ENCODE measurements at places on chromosomes 2 and 18.

- DNase-seq = no peak
Measured at GRCh38 chr18:33838054-33838453, 260.0 kb downstream of the ASXL3 start.

DNA sequence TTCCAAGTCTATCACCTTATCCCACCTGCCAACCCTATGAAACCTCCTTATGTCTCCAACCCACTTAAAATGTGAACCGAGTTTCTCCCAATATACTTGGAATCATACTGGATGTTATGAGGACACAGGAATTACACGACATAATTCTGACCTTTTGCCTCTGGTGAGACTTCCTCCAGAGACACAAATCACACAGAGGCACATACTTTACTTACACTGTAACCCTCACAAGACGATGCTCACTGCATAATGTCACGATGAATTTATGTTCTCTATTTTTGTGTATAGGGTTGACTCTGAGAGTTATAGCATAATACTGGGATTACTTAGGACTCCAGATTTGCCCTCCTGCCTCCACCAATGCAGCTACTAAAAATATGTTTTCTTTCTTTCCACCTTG is 28.0 kb upstream of the SETBP1 start:
- DNase-seq = no peak

DNA sequence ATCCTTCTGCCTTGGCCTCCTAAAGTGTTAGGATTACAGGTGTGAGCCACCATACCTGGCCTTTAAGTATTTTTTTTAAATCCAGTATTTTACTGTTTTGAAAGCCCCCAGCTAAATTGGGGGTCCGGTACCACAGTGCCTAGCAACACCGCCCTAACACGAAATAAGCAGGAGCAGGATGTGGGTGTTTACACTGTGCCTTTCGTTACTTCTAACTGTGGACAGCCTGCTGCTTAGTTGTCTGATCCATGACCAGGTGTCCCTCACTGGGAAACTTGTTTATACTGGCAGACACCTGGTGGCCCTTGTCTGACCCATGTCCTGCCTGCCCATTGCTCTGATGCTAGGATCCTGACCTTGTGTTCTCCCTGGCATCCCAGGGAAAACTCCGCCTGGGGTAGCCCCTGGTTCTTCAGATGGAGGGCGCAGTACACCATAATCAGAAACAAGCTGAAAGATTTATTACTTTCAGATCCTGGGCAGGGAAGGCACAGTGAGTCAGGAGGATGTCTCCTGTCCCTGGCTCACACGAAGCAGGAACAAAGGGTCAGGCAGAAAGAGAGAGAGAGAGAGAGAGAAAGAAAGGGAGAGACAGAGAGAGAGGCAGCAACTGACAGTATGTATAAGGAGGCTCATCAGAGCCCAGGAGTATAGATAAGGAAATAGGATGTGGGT is 55.7 kb downstream of the NCAPH start:
- DNase-seq = no peak

- no peak for DNase-seq
Measured at GRCh38 chr2:165079432-165079831, 124.1 kb upstream of the SLC38A11 start.

- DNase-seq = no peak
Measured at GRCh38 chr18:55857409-55857808, 269.4 kb upstream of the TCF4 start.

DNA sequence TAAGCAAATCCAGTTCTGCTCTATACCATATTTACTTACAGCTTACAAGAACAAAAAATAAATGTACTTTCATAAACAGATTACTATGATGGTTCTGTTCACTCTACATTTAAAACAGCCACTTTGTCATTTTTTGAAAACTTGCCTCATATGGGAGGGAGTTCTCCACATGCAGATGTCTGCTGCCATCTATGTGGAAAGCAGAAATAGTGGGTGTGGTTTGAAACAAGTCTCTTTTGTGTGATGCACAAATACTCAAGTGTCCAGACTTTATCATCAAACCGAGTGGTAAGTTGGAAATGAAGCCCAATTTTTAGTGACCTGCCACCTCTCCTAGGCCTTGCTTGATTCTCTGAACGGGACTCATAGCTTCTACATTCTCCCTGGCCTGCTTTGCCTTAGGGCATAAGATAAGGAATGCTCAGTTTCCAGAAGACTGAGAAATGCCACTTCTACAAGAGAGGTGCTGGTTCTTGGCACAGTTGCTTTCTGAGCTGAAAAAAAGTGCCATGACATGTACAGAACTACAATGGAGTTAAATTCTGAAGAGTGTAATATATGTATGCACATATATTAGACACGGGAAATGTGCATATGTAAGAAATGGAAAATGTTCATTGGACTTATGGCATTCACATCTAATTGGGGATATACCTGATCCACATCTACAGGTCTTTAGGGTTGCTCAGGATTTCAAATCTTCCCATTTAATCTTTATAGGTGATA is 221.0 kb downstream of the SLC8A1 start:
- no peak for DNase-seq

DNA sequence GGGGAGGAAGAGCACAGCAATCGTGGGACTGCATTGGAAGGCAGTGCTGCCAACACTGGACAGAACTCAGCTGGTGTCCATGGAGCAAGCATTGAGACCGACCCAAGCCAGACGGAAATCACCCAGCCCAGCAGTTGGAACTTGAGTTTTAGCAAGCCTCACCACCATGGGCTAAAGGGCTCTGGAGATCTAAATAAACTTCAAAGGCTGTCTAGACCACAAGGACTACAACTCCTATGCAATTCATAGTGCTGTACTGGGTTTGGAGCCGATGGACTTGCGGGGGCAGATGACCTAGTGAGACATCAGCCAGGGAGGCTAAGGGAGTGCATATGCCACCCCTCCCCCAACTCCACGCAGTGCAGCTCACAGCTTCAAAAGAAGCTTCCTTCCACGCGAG is 243.6 kb upstream of the SLC39A10 start:
- no peak for DNase-seq

DNA sequence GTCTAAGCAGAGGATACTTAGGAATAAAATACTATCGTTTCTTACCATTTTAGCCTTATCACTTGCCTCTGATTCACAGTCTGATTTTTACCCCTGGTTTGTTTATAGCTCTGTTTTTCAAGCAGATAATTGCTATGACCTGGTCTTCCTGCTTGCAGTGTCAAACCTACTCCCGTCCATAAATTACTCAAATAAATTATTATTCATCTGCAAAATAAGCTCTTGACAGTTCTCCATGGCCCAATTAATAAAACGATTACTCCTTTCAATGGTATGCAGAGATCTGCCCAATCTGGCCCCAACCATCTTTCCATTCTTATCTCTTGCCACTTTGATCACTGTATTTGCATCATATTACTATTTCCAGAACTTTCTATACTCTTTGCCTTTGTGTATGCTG is 354.0 kb downstream of the CCDC85A start:
- DNase-seq = no peak

GRCh38 chr2:63669596-63669995 is 80.8 kb downstream of the MDH1 start:
- no peak for DNase-seq

All from amygdala (tissue), 56 donors.